ENCODE measurements at places on chromosomes 7 and 10.
A peak's percentile ranks its signal among the peaks of the same experiment; 100 is the strongest.

DNA sequence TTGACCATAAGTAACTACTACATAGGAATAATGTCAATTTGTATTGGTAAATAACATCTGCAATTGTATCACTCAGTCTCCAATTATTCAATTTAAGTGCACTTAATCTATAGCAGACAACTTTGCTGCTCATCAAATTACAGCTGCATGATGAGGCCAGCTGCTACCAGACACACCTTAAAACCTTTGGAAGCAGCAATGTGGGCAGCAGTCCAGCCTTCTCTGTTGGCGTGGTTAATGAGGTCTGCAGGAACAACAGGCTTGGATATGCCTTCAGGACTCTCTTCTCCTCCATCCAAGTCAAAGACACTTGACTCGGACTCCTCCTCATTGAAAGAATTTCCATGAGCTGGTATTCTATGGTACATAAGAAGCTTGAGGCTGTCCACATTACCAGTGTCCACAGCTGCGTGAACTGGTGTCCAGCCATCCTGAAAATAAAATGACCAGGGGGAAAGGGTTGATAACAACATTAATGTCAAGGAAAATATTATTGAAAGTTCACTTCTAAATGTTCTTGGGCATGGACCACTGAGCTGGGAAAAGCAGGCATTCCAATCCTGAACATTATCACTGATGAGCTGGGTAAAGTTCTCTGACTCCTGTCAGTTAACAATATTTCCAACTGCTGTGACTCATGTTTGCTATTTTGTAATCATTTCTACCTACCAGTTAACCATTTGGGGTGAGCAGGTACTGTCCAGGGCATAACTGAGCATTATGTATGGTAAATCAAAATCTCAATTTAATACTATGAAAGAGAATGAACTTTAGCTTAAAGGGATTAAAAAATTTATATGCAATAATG, 95.7 kb downstream of the CTTNBP2 start:
- DNase-seq: no peak

DNA sequence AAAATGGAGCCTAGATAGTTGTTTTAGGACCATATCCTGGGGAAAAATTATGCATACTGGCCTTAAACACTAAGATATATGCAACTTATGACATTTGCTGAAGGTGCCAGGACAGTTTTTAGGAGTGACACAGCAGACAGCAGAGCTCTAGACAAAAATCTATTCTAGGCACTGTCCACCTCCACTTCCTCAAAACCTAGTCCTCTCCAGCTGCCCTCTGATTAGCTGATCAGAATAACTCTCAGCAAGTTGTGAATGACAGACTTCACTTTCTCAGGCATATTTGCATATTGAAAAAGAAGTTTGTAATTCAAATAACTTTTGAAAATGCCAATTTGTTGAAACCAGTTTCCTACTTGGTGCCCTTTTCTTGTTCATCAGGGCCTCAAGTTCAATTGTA, 152.3 kb upstream of the STEAP4 start:
- no peak for DNase-seq

DNA sequence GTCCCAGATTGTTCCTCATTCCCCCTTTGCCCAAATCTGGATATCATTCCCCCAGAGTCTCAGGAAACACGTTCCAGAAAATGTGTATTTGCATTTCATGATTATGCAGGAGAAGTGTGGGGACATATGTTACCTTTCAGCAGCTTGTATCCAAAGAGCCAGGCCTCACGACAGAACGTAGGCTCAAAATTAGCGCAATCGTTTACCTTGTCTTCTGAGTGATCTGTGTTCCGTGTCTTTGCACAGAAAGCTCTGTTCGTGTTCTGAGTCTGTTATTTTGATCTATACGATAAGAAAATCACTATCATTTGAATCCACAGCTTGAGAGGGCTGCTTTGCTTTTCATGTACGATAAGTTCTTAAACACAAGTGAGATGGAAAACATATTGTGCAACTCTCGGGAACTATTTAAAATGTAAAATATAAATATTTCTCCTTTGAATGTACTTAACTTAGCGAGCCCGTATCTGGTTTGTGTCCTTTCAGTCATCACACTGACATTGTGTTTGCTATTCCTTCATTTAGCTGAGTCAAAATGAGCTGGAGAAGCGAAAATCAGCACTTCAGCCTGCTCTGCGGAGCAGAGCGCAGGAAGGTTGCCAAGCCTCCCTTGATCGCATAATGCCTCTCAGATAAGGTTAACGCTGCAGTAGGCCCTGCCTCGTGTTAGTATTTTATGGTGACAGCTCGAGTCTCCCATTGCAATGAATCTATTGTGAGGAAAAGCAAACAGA, 80.2 kb upstream of the CACNB2 start:
- no peak for DNase-seq

DNA sequence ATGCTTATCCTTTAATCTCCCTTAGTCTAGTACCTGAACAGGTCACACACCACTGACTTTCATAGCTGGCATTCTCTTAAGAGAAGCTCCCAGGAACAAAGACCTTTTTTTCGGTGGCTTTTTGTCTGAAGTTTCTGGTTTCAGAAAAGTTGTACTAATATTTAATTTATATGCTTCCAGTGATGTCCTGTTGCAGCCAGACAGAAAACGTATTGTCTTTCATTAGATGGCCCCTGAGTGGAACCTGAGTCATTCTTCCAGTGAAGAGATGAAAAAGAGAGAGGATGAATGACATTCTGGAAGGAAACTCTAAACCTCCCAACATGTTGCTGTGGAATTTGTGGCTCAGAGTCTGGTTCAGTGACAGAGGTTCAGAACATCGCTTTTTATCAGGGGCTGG, 274.8 kb upstream of the TAC1 start:
- no peak for DNase-seq

DNA sequence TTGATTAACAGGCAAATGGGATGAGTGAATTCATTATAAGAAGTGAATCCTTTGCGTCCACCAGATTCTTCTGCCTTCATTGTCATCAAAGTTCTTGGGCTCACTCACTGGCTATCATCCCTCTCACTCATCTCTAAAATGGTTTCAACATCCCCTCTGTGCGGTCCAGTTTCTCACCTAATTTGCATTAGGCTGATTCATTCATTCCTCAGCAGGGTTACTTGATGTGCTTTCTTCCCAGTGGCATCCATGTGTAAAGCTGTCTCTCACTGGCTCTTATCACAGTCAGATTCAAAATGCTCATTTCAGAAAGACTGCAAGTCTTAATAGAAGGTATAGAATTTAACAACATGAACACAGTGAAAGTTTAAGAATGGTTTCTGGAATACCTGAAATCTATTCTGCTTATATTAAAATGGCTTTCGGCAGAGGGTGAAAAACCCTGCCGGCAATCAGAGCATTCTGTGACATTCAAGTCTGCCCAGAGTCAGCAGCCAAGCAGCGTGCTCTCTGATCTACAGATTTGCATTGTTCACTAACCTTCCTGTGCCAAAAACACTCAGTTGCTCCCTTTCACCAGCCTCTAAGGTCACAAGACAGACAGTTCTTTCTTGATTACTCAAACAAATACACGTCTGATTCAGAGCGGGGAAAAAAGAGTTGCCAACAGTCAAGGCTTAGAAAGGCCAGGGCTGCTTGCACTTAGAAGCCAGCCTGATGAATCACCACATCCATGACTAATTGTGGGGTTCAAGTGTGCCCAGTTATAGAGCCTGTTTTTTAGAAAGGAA, 106.7 kb downstream of the TES start:
- DNase-seq: peak; percentile 97

GRCh38 chr10:84213076-84213475, 12.3 kb downstream of the LRIT2 start:
- DNase-seq: no peak

GRCh38 chr7:5827755-5828154, 46.3 kb upstream of the RNF216 start:
- no peak for DNase-seq

DNA sequence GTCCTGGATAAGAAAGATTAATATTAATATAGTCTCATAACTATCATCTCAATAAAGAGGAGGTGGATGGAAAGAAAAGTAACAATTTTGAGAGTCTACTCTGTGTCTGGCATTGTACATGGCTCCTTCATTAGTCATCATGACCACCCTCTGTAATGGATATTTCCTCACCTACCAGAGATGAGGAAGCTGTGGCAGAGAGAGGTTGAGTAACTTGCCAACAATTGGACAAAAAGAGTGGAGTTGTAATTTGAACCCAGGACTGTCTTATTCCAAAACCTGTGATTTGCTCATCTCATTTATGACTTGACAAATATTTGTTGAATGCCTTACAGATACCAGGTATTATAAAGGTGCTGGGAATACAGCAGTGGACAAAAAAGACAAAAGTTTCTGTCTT, 2.1 kb upstream of the IDE start:
- no peak for DNase-seq

DNA sequence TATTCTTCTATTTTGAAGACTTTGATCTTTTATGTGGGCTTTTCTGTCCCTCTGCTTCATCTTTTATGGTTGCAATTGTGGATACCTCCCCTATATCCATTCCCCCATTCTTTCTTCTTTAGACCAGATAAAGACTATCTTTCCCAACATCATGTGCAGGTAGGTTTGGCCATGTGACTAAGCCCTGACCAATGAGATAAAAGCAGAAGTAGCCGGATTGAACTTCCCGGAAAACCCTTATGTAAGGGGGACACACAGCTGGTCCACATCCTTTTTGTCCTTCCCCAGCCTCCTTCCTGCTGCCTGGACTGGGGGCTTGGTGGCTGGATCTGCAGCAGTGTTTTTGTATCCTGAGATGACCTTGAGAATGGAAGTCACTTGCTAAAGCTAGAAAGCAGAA, 33.5 kb upstream of the EXOC6 start:
- no peak for DNase-seq

DNA sequence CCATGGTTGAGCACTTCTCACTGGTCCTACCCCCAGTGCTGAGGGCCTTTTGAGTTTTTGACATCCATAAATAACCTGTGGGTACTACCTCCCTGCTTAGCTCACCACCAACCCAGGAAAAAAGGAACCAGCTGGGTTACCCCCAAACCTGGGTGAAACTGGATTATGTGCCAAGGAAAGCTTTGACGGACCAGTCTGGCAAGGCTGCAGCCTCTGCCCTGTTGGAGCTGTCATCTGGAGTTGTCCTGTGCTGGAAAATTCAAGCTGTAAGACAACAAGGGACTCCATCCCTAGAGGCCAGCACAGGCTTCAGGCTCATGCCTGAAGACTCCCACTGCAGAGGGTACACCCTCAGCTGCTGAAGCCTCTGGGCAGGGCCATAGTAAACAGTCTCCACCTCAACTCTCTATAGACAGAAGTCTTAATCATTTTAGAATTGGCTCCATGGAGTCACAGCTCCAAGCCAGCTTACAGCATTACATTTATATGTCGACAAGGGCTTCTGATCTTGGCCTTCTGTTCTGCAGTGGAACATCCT, 115.5 kb upstream of the AFAP1L2 start:
- DNase-seq: no peak

All from GM04504 (cell line).